Panc1 (cell line): ENCODE measurements at places on chromosomes 16 and 17. TPM values are rescaled to one million over a fixed set of nuclear protein-coding genes. Genes with fewer than 3 reads are reported as not detected.
A peak's percentile ranks its signal among the peaks of the same experiment; 100 is the strongest.

GRCh38 chr16:18959031-18959505, 24.7 kb upstream of the TMC7 start:
- no peak for DNase-seq

The EPOP gene
- 19.9 TPM for total RNA-seq

The GCGR gene
- total RNA-seq: 1.6 TPM

The PYDC1 gene
- not detected for total RNA-seq

The CLEC3A gene
- 0.23 TPM for total RNA-seq

GRCh38 chr17:19937522-19937921, 40.1 kb downstream of the AKAP10 start:
- no peak for DNase-seq

The SUZ12 gene
- 68.3 TPM for total RNA-seq

- DNase-seq: peak; percentile 43
Measured at GRCh38 chr17:64133546-64134215, 3.7 kb upstream of the ERN1 start.

The DCXR gene
- total RNA-seq: 128 TPM

DNA sequence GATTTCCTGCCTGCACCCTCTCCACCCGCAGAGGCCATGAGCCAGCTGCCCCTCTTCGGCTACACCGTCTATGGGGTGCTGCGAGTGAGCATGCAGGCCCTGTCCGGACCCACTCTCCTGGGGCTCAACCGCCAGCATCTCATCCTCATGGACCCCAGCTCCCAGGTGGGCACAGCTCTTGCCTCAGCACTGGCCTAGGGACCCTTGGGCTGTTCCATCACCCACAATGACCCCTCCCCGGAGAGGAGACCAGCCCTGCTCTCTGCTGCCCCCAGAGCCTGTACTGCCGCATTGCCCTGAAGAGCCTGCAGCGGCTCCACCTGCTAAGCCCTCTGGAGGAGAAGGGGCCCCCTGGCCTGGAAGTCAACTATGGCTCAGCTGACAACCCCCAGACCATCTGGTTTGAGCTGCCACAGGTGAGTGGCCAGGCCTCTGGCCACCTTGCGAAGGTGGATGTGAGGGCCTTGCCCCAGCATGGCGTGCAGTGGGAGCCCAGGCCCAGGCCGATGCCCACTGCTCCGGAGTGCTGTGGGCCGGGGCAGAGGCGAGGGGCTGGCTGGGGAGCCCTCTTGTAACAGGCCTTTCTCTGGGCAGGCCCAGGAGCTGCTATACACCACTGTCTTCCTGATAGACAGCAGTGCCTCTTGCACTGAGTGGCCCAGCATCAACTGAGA, 7.3 kb upstream of the SMIM5 start:
- DNase-seq: no peak
